ENCODE measurements at places on chromosomes 1 and 21.
A peak's percentile ranks its signal among the peaks of the same experiment; 100 is the strongest.

DNA sequence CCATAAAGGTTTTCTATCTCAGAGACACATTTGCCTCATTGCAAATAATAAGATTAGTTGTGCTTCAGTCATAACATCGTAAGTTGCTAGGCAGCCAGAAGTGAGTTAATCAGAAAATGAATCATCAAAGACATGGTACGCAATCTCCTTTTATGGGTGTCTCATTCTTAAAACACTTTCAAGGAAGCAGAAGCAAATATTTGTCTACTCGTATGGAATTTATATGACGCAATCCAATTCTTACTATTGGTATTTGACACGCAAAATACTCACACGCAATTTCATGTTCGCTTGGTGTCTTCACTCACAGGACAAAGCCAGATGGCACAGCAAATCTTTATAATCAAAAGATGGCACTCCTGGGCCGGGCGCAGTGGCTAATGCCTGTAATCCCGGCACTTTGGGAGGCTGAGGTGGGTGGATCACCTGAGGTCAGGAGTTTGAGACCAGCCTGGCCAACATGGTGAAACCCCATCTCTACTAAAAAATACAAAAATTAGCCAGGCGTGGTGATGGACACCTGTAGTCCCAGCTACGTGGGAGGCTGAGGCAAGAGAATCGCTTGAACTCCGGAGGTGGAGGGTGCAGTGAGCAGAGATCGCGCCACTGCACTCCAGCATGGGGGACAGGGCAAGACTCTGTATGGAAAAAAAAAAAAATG is 56.4 kb downstream of the HLCS start:
- DNase-seq = peak; percentile 94

- DNase-seq = no peak
These were observed 3.7 kb upstream of the IPO9 start for GRCh38 chr1:201825245-201825644.

- DNase-seq = no peak
These were observed 37.6 kb downstream of the TFF3 start for GRCh38 chr21:42277593-42277992.

DNA sequence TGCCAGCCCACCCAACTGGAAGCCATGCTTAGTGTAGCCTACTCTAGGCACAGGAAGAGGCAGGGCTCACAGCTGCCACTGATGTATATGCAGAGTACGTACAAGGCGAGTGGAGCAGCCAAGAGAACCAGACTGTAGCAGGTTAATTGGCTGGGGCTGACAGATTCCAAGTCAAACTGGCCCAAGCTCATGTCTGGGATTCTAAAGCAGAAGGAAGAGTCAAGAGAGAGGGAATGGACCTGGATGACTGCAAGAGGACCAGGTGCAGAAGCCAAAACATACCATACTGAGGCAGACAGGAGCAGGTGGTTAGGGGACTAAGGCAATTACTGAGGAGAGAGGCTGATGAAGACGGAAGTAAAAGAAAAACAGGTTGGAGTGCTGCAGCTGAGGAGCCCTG is 51.3 kb upstream of the LRRN2 start:
- DNase-seq = no peak

DNA sequence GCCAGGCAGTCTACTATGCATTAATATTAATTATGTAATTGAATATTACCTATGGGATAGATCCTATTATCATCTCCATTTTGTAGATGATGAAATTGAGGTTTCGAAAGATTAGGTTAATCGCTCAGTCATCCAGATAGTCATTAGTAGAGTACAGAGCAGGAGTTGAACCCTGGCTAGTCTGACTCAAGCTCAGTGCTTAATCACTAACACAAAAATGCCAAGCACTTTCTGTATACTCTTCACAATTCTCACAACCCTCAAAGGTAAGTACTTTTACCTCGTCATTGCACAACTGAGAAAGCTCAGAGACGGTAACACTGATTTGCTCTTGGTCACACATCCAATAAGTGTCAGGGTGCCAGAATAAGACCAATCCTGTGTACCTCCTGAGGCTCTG is 280.2 kb upstream of the PLXNA2 start:
- DNase-seq = no peak

DNA sequence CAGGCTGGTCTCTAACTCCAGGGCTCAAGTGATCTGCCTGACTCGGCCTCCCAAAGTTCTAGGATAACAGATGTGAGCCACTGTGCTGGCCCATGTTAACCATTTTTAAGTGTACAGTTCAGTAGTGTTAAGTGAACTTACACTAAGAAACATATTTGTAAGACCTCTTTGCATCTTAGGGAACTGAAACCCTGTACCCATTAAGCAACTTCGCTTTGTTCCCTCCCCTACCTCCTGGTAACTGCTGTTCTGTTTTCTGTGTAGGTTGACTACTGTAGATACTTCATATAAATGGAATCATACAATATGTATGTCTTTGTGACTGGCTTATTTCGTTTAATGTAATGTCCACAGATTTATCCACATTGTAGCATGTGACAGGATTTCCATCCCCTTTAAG is 11.0 kb downstream of the NUDC start:
- DNase-seq = no peak

- no peak for DNase-seq
These were observed 128.0 kb upstream of the DPYD start for GRCh38 chr1:98048751-98049325.

GRCh38 chr1:159011751-159012150 is 2.0 kb downstream of the IFI16 start:
- no peak for DNase-seq

DNA sequence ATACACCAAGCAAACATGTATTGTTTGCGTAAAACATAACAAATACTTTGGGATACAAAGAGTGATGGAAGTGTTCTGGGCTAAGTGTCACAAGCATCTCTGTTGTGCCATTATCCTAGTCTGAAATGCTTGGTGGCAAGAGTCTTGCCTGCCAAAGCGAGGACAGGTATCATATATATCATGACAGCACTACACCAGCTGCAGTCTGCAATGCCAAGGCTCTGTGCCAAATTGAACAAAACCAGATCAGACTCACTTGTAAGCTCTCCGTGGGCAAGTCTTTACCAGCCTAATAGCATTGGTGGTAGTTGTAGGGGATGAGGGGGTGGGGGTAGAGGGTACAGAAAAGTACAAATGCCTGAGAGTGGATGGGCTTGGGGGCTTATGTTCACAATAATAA is 119.2 kb downstream of the RWDD3 start:
- DNase-seq = peak; percentile 21

GRCh38 chr1:216123446-216124191 is 299.6 kb downstream of the USH2A start:
- no peak for DNase-seq

DNA sequence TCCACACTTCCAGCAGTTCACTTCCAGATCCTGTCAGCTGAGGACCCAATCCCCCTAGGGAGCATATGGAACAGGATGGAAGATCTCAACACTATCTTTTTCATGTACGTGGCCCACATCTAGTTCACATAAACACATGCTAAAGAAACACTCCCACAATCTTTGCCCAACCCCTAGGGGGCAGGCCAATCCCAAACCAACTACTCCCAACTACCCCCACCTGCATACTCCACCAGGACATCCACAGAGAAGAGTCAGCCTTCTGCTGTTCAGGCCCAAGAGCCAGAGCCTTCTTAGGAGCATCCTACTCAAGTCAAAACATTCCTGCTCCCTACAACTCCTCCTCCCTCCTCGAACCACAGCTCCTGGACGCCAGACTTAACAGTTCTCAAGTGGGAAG is 5.6 kb upstream of the SLC5A9 start:
- no peak for DNase-seq

DNA sequence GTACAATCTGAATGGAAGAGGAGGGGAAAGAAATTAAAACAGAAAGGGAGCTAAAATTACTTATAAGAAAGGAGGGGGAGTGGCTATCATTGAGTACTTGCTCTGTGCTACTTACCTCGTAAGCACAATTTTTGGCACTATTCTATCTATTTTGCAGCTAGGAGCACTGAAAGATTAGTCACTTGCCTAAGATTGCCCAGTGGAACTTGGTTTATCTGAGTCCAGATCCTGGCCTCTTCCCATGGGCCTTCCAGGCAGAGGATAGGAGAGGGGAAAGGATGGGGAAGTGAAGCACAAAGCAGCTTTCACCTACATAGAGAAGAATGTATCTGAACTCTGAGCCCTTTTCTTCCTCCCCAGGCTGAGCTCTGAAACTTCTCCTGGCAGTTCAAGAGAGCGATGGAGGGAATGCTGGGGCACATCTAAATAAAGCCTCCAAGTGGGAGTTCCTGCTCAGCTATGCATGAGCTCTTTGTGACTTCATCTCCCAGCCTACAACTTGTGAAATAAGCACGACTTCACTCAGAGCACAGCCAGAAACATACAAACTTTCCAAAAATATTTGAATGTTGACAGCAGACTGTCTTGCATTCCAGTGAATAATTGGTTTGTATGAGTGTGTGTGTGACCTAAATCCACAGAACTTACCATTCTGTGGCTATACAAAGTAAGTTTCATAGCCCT is 29.4 kb downstream of the HMGB4 start:
- DNase-seq = peak; percentile 30

- DNase-seq = no peak
These were observed 32.3 kb upstream of the ID3 start for GRCh38 chr1:23591460-23592208.

GRCh38 chr1:207644166-207644851 is 624 bp upstream of the CR1L start:
- DNase-seq = peak; percentile 14

GRCh38 chr1:161739865-161740566 is 9.6 kb upstream of the DUSP12 start:
- DNase-seq = no peak

DNA sequence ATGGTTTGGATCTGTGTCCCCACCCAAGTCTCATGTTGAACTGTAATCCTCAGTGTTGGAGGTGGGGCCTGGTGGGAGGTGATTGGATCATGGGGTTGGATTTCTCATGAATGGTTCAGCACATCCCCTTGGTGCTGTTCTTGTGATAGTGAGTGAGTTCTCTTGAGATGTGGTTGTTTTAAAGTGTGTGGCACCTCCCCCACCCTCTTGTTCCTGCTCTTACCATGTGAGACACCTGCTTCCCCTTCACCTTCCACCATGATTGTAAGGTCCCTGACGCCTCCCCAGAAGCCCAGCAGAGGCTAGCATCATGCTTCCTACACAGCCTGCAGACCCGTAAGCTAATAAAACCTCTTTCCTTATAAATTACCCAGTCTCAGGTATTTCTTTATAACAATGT is 55.8 kb downstream of the SUSD4 start:
- no peak for DNase-seq

DNA sequence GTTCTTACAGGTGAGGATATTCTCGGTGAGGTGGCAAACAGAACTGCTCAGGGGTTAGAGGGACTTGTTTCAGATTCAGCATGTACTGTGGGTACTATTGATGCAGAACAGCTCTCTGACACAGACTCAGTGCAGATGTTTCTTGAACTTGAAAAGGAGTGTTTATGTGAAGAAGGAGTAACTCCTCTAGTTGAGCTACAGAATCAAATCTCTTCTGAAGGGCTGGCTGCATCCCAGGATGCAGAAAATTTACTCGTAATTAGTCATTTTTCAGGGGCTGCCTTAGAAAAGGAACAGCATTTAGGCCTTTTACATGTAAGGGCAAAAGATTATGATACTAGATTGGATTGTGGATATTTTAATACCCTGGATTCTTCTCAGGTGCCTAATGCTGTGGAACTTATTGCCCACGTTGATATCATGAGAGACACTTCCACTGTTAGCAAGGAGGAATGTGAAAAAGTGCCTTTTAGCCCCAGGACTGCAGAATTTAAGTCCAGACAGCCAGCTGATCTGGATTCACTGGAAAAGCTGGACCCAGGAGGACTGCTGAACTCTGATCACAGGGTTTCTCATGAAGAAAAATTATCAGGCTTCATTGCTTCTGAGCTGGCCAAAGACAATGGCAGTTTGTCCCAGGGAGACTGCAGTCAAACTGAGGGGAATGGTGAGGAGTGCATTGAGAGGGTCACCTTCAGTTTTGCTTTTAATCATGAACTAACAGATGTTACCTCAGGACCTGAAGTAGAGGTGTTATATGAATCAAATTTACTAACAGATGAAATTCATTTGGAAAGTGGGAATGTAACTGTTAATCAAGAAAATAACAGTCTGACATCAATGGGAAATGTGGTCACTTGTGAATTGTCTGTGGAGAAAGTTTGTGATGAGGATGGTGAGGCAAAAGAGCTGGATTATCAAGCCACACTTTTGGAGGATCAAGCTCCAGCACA is 79.6 kb upstream of the BMP8A start:
- no peak for DNase-seq

DNA sequence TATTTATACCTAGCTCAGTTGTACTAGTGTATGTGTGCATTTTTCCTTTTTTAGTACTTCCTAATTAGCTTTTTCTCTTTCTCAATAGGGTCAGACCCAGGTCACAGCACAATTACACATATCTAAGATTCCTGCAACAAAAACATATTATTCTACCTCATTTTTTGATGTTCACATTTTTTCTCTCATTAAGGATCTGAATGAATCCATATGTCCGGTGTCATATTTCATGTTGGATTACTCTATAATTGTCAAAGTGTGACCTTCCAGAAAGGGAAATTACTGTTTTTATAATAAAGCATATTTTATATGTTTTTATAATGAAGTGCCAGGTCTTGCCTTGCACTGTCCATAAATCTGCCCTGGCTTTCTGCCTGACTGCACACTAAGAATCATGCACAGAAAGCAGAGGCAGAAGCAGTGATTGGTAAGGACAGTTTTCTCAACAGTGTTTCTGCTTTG is 143.7 kb downstream of the KCNT2 start:
- DNase-seq = peak; percentile 61

- no peak for DNase-seq
These were observed 113.1 kb upstream of the GUCA2B start for GRCh38 chr1:42040159-42040558.

DNA sequence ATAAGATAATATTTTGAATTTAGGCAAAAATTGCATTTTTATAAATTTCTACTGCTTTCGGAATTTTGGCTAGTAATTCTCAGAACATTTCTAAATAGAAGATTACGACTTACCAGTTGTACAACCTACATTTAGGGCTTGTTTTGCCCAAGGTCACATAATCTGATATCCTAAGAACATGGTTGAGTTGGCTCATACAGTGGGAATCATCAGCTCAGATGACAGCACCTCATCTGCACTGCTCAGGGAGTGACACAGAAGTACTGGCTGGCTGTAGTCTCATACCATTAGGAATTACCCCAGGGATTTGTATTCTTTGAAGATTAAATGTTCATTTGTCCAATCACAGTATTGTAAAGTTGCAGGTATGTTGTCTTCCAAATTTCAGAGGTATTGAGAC is 217.6 kb downstream of the ADGRL2 start:
- no peak for DNase-seq

DNA sequence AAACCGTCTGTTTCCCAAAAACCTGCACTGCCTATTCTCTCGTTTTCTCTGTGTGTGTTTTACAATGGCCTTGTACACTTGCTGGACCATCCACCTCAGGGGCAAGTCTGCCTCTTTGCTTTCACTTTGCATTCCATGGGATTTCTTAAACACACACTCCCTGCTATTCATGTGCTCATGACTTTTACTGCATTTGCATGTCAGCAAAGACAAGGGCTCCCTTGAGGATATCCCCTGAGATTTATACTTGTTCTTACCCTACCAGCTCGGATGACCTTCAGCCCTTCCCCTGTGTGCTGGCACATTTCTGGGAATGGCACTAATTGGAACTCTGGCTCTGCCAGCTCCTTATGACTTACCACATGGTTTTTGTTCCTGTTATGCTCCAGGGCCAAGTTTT is 386.9 kb downstream of the AMY1C start:
- no peak for DNase-seq

- no peak for DNase-seq
These were observed 92.6 kb downstream of the ADGRL4 start for GRCh38 chr1:78913950-78914349.

GRCh38 chr1:212477680-212478466 is 45.2 kb downstream of the NENF start:
- no peak for DNase-seq

- no peak for DNase-seq
These were observed 14.5 kb upstream of the PRDM16 start for GRCh38 chr1:3054474-3054873.

Data from muscle of back (tissue), 13 donors.